ENCODE measurements at places on chromosomes 1 and 21.

DNA sequence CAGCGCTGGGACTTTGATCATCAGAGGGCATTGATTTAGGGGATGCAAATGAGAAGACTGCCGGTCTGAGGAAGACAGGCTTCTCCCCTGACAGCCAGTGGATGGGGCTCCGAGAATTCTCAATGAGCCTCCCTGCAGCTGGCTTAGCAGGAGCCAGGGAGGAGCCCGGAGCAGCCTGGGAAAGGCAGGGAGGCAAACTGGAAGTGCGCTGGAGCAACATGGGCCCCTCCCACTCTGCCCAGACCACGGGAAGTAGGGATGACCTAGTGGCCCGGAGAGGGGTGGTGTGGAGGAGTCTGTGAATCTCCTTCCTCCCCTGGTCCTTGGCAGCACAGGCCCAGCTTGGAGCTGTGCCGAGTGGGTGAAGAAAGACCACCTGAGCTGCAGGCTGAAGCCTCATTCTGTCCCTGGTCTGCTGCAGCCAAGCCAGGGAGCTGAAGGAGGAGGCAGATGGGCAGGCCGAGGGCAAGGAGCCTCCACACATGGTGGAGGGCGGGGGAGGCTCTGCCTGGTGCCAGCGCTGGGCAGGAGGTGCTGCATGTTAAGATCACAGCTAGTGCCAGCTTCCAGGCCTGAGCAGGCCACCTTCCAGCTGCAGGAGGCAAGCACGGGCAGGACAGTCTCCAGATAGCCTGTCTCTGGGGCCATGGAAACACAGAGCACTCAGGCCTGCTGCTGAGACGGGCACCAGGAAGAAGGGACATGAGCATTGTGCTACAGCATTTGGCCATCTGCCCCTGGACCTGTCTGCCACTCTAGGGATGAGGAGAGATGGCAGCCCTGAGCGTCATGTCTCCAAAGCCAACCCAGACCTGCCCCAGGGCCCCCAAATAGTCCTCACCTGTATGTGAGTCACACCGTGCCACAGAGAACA is 12.2 kb upstream of the CLSTN1 start:
- H3K27ac ChIP-seq: peak overlapping the region; percentile 89
- H3K27me3 ChIP-seq: no peaks in the 10 kb centered on the region

GRCh38 chr1:60448850-60449249 is 375.3 kb upstream of the C1orf87 start:
- DNase-seq: no peak
- no peak overlapping the region for H3K27ac ChIP-seq
- no peaks in the 10 kb centered on the region for H3K4me1 ChIP-seq

GRCh38 chr1:59972216-59972927 is 45.8 kb upstream of the CYP2J2 start:
- H3K36me3 ChIP-seq: no peaks in the 10 kb centered on the region
- H3K4me3 ChIP-seq: no peak overlapping the region
- DNase-seq: no peak

GRCh38 chr1:33030575-33030974 is 6.1 kb downstream of the AK2 start:
- H3K4me3 ChIP-seq: no peak overlapping the region
- peaks cover 32% of the 10 kb centered on the region for H3K4me1 ChIP-seq
- H3K36me3 ChIP-seq: peaks cover 50% of the 10 kb centered on the region
- no peak for DNase-seq
- H3K27me3 ChIP-seq: no peaks in the 10 kb centered on the region
- H3K27ac ChIP-seq: no peak overlapping the region

DNA sequence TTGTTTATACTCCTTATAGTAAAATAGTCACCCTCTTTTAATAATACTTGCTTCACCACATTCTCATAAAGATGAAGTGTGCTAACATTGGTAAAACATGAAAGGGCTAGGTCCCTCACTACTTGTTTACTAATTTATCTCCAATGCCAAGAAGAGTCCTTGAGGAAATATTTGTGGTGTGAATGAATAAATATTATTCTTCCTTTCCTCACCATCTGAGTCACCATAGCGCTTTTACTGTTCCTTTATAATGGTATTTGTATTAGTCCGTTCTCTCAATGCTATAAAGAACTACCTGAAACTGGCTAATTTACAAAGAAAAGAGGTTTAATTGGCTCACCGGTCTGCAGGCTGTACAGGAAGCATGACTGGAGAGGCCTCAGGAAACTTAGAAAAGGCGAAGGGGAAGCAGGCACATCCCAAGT is 222.8 kb upstream of the ZRANB2 start:
- H3K4me1 ChIP-seq: peaks cover 18% of the 10 kb centered on the region
- H3K27me3 ChIP-seq: no peaks in the 10 kb centered on the region
- H3K27ac ChIP-seq: peak overlapping the region; percentile 77

Measured in PC-3 (cell line).